ENCODE measurements at places on chromosomes 1 and 21.

- DNase-seq, result peak; percentile 91
Measured at GRCh38 chr21:46188226-46189212, 4.3 kb upstream of the SPATC1L start.

DNA sequence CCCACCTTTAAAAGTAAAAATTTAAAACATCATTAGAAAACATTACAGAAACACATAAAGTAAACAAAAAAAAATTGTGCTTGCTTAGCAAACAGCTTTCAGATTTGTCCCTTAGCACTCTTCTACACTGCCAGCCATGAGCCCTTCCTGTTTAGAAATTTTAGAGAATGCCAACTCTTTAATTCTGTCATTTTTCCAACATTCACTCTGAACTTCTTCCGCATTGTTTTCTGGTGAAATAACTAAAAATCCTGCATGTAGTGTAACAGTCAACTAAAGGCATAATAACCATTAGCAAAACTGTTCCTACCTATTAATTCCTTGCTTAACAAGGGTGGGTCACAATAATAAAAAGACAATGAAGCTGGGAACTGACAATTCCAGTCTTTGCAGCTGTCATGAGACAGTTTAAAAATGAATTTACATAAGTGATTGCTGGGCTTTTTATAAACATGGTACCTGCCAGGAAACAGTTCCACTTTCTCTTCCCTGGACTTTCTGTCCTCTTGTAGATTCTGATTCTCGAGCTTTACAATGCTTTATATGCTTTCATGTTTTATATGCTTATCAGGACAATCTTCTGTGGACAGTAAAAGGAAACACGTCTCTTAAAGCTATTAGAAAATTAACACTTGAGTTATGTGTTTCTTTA lies 19.0 kb downstream of the GNG12 start:
- DNase-seq, result peak; percentile 52

- DNase-seq, result peak; percentile 71
Measured at GRCh38 chr1:204941421-204942338, 71.0 kb downstream of the NFASC start.

DNA sequence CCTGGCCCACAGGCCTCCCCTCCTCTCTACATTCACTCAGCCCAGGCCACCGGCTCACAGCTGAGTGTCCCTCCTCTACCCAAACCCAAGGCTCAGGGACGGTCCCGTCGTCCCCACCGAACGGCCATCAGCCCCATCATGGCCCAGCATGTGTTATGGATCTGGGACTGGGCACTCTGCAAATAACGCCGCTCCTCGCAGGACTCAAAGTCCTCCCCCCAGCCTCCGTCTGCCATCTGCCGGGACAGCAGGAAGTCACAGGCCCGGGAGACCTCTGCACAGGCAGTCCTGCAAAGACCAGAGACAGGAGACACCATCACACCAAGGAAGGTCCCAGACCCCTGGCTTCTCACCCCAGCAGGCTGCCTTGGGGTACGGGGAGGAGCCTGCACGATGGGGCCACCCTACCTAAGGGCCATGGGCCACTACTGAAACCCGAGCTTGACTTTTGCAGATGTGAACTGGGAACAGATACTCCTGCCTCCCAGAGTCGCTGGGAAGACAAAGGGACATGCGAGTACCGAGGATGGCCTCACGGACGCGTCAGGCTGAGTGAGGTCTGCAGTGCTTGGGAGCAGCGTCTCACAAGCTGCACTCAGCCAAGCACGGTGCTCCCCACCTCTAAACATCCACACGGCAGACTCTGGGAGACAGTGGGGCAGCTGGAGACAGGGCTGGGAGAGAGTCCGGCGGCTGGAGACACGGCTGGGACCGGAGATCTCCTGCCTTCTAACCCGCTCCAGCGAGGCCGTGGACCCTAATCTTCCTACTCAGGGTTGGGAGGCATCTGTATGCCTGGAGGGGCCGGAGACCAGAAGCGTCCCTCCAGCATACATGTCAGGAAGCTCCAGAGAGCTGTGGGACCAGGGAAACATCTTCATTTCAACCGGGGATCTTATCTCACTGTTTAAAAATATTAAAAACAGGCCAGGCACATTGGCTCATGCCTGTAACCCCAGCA lies 10.4 kb upstream of the SPATC1L start:
- no peak for DNase-seq

- DNase-seq, result peak; percentile 92
Measured at GRCh38 chr1:207938016-207938415, 27.1 kb upstream of the CD34 start.

- no peak for DNase-seq
Measured at GRCh38 chr1:117127795-117128194, 6.2 kb upstream of the TRIM45 start.

DNA sequence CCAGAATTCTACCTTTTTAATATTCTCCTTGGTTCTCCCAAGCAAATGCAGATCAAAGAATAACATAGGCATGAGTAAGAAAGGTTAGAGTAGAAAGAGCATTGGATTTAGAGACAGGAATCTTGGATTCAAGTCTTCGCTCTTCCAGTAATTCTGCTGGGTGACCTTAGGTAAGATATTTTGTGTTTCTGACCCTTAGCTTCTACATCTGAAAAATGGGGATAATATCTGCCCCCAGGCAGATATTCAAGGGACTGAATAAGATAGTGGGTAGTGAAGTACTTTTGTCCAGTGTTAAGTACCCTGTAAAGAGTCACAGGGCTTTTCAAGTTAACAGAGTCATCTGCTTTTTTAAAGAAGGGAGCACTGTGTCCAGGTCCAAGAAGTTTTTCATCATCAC lies 70.8 kb downstream of the KDM1A start:
- no peak for DNase-seq
